ENCODE measurements at places on chromosomes 1 and 21. TPM values are rescaled to one million over a fixed set of nuclear protein-coding genes. Genes with fewer than 3 reads are reported as not detected.
A peak's percentile ranks its signal among the peaks of the same experiment; 100 is the strongest.

ICOSLG gene
- total RNA-seq = 0.69 TPM

TEX38 gene
- total RNA-seq = not detected

MX2 gene
- total RNA-seq = 0.29 TPM

FCER1A gene
- not detected for total RNA-seq

ANKRD35 gene
- 0.77 TPM for total RNA-seq

- H3K4me1 ChIP-seq = no peaks in the 10 kb centered on the region
- H3K4me3 ChIP-seq = no peak overlapping the region
- no peak for DNase-seq
- H3K27me3 ChIP-seq = no peaks in the 10 kb centered on the region
- H3K27ac ChIP-seq = no peak overlapping the region
Measured at GRCh38 chr1:116741836-116742565, 12.2 kb upstream of the CD2 start.

DNA sequence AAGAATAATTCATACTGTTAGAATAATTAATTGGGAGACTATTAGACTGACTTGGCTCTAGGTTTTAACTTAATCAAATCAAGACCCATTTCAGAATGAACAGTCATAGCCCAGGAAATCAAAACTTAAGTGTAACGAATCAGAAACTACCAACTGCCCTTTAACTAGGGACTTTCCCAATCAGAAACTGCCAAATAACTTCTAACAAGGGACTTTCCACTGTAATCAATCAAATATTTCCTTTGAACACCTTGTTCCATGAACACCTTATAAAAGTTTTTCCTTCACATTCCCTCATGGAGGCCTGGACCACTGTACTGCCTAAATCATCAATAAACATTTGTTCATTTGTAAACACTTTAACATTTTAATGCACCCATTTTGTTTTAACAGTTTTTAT lies 1054.7 kb upstream of the TMPRSS15 start:
- no peaks in the 10 kb centered on the region for H3K27me3 ChIP-seq
- no peak overlapping the region for H3K27ac ChIP-seq
- no peaks in the 10 kb centered on the region for H3K36me3 ChIP-seq
- no peaks in the 10 kb centered on the region for H3K4me1 ChIP-seq
- DNase-seq = no peak
- no peak overlapping the region for H3K4me3 ChIP-seq

- DNase-seq = no peak
- H3K27me3 ChIP-seq = no peaks in the 10 kb centered on the region
- H3K36me3 ChIP-seq = no peaks in the 10 kb centered on the region
Measured at GRCh38 chr21:32499249-32500055, 85.9 kb downstream of the TCP10L start.

DNA sequence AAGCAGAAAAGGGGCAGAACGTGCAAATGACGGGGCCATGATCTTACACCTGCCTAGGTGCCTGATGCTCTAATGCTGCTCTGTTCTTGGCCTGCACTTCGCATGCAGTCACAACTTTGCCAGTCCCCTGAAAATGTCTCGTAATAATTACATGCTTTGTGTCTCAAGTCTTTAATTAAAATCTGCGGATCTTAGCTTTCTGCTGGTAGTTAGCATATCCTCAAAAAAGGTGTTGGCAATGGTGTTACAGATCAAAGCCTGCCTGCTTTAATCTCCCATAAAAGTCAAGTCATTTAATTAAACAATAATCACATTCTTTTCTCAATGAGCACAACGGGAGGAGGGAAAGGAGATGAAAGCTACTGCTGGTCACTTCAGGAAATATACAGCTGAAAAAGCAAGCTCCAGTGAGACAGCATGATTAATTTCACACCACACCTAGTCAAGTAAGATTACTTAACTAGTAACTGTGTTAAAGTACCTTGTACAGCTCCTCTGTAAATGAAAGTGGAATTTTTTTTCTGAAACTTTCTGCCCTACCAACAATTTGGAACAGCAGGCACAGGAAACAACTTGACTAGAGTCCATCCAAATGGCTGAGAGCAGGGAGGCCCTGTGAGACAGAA lies 45.8 kb downstream of the STX6 start:
- H3K27me3 ChIP-seq = no peaks in the 10 kb centered on the region
- no peak for DNase-seq
- H3K27ac ChIP-seq = no peak overlapping the region
- no peaks in the 10 kb centered on the region for H3K36me3 ChIP-seq

- no peak overlapping the region for H3K27ac ChIP-seq
- no peak for DNase-seq
- H3K27me3 ChIP-seq = no peaks in the 10 kb centered on the region
Measured at GRCh38 chr1:73784026-73784425, 413.9 kb downstream of the LRRIQ3 start.

GRCh38 chr1:64092851-64093371 lies 110.5 kb upstream of the UBE2U start:
- H3K36me3 ChIP-seq = no peaks in the 10 kb centered on the region
- no peak overlapping the region for H3K27ac ChIP-seq
- H3K4me1 ChIP-seq = no peaks in the 10 kb centered on the region
- H3K27me3 ChIP-seq = no peaks in the 10 kb centered on the region

- H3K4me3 ChIP-seq = peak overlapping the region; percentile 32
- H3K36me3 ChIP-seq = no peaks in the 10 kb centered on the region
- H3K4me1 ChIP-seq = no peaks in the 10 kb centered on the region
- H3K27ac ChIP-seq = peak overlapping the region; percentile 60
- H3K27me3 ChIP-seq = no peaks in the 10 kb centered on the region
Measured at GRCh38 chr1:198937231-198938031, 298.6 kb downstream of the PTPRC start.

DNA sequence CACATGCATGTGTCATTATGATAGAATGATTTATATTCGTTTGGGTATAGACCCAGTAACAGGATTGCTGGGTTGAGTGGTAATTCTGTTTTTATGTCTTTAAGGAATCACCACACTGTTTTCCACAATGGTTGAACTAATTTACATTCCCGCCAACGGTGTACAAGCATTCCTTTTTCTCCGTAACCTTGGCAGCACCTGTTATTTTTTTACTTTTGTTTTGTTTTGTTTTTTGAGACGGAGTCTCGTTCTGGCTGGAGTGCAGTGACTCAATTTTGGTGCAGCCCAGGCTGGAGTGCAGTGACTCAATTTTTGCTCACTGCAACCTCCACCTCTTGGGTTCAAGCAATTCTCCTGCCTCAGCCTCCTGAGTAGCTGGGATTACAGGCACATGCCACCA lies 8.5 kb upstream of the S100B start:
- no peak overlapping the region for H3K4me3 ChIP-seq
- no peaks in the 10 kb centered on the region for H3K27me3 ChIP-seq
- H3K4me1 ChIP-seq = no peaks in the 10 kb centered on the region
- no peak for DNase-seq
- H3K27ac ChIP-seq = no peak overlapping the region
- no peaks in the 10 kb centered on the region for H3K36me3 ChIP-seq

- no peaks in the 10 kb centered on the region for H3K4me1 ChIP-seq
- no peak overlapping the region for H3K27ac ChIP-seq
- H3K4me3 ChIP-seq = no peak overlapping the region
Measured at GRCh38 chr1:24105368-24106160, 6.4 kb downstream of the MYOM3 start.

DNA sequence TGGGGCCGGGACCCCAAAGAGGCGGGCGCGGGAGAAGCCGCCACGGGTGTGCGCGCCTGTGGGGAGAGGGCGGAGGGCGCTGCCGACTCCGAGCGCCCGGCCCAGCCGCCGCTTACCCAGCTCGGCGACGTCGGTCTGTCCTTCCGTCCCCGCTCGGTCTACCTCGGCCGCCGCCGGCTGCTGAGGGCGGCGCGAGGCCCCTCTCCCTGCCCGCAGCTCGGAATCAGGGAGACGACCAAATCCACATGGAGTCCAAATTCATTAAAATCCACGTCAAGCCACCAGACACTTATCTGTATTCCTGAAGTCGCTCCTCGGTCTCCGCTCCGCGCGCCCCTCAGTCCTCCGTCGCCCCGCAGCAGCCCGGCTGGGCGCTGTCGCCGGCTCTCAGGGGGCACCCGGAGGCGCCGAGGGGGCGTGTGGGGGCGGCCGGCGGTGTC lies 637 bp downstream of the PLXNA2 start:
- DNase-seq = no peak
- no peaks in the 10 kb centered on the region for H3K36me3 ChIP-seq
- peak overlapping the region; percentile 71 for H3K4me3 ChIP-seq
- no peaks in the 10 kb centered on the region for H3K27me3 ChIP-seq
- H3K27ac ChIP-seq = peak overlapping the region; percentile 87

DNA sequence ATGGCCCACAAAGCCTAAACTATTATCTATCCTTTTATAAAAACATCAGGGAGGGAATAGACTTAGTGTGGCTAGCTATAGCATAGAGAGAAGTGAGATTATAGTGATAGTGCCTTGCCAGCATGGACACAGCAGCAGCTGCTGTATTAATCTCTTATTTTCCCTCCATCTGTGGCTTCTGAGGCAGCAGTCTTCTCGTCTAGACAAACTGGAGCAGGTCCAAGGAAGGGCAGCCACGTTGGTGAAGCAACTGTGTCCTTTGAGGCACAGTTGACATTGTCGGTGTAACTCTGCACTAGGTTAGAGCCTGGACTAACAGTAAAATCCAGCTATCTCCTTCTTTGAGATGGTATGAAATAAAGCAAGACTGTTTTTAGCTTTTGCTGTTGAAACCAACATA lies 131.3 kb downstream of the CACHD1 start:
- DNase-seq = no peak
- no peak overlapping the region for H3K4me3 ChIP-seq
- no peak overlapping the region for H3K27ac ChIP-seq

Data from uterus (tissue), 4 donors.